Melanocyte of skin (primary cell): ENCODE measurements at places on chromosomes 7 and 10. TPM values are rescaled to one million over a fixed set of nuclear protein-coding genes. Genes with fewer than 3 reads are reported as not detected.

The PLEKHA8 gene
- total RNA-seq = 9.3 and 15.3 TPM in 2 replicates

The MARCHF5 gene
- 11.0 and 12.7 TPM in 2 replicates for total RNA-seq

The NUDT13 gene
- total RNA-seq = 2.0 and 2.5 TPM in 2 replicates

The ZDHHC6 gene
- total RNA-seq = 31.3 and 35.9 TPM in 2 replicates

The GIMAP5 gene
- total RNA-seq = 0.15 TPM in 1 of 2 replicates, not detected in the other

The SNCG gene
- total RNA-seq = not detected in 2 replicates

The LIPF gene
- total RNA-seq = not detected in 2 replicates

The FFAR4 gene
- total RNA-seq = not detected in 2 replicates

The IFRD1 gene
- 24.3 and 28.1 TPM in 2 replicates for total RNA-seq

The CYTH3 gene
- total RNA-seq = 66.9 and 83.6 TPM in 2 replicates

The PRRT4 gene
- 2.1 and 2.5 TPM in 2 replicates for total RNA-seq

The CCDC146 gene
- 1.00 and 1.9 TPM in 2 replicates for total RNA-seq

The GIMAP1 gene
- not detected in 2 replicates for total RNA-seq

The EPDR1 gene
- total RNA-seq = 32.1 and 47.3 TPM in 2 replicates

The NRAP gene
- under 0.01 TPM in 2 replicates for total RNA-seq

The RINT1 gene
- total RNA-seq = 14.3 and 21.1 TPM in 2 replicates

The ACSM6 gene
- not detected in 2 replicates for total RNA-seq

The PPP1R3C gene
- 26.3 and 47.4 TPM in 2 replicates for total RNA-seq

The ZPBP gene
- not detected in 2 replicates for total RNA-seq

The HOXA3 gene
- total RNA-seq = not detected in 2 replicates

The CLRN3 gene
- total RNA-seq = under 0.01 TPM in 1 of 2 replicates, not detected in the other

The TBX20 gene
- not detected in 2 replicates for total RNA-seq
